Left cardiac atrium (tissue), 4 donors: ENCODE measurements at places on chromosomes 7 and 10. TPM values are rescaled to one million over a fixed set of nuclear protein-coding genes. Genes with fewer than 3 reads are reported as not detected.

- DNase-seq: no peak
Observed at GRCh38 chr7:87459941-87460340, 15.5 kb downstream of the ABCB4 start.

- no peak for DNase-seq
Observed at GRCh38 chr7:97460433-97460832, 271.5 kb upstream of the TAC1 start.

DNA sequence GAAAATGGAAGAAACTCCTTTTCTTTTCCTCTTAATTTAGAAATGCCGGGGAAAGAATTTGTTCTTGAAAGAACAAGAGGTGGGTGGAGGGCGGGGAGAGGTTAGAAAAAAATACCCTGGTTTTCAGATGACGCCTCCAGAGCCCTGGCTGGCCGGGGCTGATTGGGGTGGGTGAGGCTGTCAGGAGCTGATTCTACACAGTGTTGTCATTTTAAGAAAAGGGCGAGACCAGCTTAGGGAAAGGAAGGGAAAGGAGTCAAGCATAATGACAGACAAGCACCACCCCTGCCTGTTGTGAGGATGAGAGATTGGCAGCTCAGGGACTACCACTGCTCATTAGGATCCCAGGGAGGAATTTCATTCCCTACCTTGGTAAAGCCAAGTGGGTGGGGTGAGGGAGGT lies 9.9 kb upstream of the FAM180A start:
- DNase-seq: peak; percentile 75

Gene OR2A12
- not detected for total RNA-seq

GRCh38 chr7:149468208-149468607 lies 7.3 kb upstream of the ZNF777 start:
- no peak for DNase-seq

DNA sequence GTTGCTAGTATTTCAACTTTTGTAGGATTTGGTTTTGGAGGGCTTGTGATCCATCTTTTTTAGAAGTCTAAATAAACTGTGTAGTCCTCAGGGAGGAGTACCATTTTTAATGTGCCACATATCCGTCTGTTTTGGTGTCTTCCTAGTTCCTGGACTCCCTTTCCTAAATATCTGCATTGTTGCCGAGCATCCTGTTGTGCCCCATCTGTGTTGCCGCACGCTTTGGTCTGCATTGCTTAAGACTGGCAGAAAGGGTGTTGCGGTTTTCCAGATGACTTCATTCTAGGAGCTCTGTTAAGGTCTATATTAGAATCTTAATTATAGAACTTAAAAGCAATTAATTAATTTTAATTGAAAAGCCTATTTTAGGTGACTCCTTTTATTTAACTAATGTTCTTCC lies 49.4 kb downstream of the RBM33 start:
- no peak for DNase-seq

- DNase-seq: no peak
Observed at GRCh38 chr7:24337180-24337579, 53.2 kb downstream of the NPY start.

Gene WNT8B
- not detected for total RNA-seq

Gene PAPOLB
- total RNA-seq: 0.26 TPM

- peak; percentile 89 for DNase-seq
Observed at GRCh38 chr10:123583639-123584418, 82.3 kb upstream of the GPR26 start.

- no peak for DNase-seq
Observed at GRCh38 chr10:122555442-122555841, 5.1 kb upstream of the DMBT1 start.

Gene RAMP3
- total RNA-seq: 55.0 TPM

GRCh38 chr10:118595598-118596425 lies at the start of gene PRLHR:
PRLHR (minus strand) TSS chr10:118595648; CDS start chr10:118595244, 404 bp downstream.
- peak; percentile 28 for DNase-seq

DNA sequence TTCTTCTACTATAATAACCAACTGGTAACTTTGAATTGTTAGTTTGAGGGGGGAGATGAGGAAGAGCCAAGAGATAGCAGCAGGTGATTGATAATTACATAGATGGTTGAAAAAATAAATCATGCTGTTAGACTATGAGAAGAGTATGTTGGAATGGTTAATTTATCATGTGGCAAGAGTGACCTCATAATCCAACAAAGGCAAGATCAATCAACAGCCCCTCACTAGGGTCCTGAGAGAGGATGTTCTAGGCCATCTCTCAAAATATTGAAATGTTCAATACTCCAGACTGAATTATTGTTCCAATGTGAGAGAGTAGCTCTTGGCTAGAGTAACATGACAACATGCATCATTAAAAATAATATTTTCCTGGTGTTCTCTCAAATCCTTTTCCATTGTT lies 67.9 kb downstream of the ADD3 start:
- no peak for DNase-seq

DNA sequence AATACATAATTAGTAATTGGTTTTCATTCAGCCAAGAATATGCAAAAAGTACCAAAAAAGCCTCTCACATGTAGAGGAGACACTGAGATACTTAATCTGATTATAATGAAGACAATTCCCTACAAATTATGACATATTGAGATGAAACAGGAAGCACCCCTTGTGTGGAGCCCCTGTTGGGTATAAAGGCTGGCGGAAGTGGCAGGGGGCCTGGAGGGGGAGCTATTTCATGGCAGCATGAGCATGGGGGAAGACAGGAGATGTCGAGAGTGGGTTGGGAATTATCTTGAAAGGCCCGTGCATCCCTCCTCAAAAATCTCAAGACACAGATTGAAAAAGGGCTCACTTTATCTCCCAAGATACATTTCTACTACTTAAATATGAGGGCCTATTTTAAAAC lies 96.9 kb downstream of the PIP4K2A start:
- no peak for DNase-seq

DNA sequence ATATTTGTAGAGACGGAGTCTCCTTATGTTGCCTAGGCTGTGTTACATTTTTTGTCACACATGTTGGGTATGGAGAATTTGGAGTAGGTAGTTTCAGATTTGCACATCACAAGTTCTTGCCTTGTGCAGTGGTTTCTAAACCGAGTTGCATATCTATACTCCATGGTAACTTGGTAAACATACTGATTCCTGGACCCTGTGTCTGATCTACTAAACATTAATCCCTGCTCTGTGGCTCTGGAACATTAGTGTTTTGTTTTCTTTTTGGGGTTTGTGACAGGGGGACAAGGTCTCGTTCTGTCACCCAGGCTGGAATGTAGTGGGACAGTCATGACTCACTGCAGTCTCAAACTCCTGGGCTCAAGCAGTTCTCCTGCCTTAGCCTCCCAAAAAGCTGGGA lies 24.7 kb downstream of the AUTS2 start:
- DNase-seq: no peak

- no peak for DNase-seq
Observed at GRCh38 chr7:118575393-118575948, 351.0 kb downstream of the ANKRD7 start.

DNA sequence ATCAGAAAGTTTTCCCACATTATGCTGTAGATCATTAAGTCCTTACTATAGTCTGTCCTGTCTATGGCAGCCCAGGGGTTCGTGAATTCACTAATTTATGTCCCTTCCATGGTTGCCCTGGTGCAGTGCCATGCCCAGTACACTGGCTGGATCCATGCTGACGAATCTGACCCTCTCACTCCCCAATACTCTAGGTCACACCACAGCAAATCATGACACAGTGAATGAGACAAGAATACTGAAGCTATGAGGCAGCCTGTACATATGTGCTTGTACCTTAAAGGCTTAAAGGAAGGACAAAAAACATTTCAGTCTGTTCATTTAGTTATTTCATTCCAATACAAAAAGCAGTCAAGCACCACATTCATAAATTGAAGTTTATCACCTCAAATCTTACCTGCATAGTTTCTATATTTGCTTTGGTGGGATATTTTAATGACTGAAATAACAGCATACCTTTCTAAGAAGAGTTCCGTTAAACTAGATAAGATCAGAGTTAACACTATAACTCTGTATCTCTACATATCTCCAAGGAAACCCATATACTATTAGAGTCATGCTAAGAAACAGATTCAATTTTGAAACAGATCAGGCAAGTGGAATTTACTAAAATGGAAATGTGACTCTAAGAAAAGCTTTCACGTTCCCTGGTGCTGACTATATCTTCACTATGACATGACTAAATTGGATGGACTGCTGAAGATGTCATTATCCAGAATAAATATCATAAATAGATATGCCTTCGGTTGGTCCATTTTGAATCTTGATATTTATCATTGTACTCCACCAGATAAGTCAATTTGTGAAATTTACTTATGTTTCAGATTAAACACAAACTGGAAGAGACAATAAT lies 36.7 kb downstream of the OSBPL3 start:
- DNase-seq: no peak

Gene CRTAC1
- total RNA-seq: 9.6 TPM

DNA sequence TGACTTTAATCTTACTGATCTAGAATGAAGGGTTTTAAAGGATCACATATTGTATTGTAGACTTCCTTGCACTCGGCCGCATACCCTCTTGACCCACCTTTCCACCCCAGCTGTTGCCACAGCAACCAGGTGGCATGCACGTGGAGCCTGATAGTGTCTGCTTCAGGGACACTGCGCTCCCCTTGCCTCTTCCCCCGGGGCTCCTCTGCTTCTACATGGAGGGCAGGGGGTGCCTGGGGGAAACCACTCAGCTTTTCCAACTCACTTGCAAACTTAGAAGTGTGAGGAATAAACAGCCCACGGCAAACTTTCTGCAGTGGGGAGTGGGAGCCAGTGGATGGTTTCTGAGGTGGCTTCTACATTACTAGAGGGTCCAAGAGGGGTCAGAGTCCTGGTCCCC lies 458.6 kb downstream of the PLXNA4 start:
- DNase-seq: no peak

DNA sequence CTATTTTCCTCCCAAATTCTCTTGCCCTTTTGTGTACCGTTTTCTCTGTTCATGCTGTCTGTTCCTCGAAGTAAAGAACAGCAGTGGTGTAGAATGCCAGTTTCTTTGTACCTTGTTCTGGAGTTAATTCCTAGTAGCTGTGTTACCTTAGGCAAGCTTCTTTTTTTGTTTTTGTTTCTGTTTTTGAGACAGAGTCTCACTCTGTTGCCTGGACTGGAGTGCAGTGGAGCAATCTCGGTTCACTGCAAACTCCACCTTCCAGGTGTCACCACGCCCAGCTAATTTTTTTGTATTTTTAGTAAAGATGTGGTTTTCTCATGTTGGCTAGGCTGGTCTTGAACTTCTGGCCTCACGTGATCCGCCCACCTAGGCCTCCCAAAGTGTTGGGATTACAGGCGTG lies 221.2 kb downstream of the BBS9 start:
- no peak for DNase-seq

Gene PLA2G12B
- 6.6 TPM for total RNA-seq

GRCh38 chr10:27568196-27569175 lies 64.4 kb downstream of the RAB18 start:
- no peak for DNase-seq

Gene NPTX2
- total RNA-seq: 2.0 TPM

Gene CDC14C
- total RNA-seq: not detected

GRCh38 chr10:80444646-80445319 lies 9.3 kb upstream of the TSPAN14 start:
- DNase-seq: peak; percentile 72

DNA sequence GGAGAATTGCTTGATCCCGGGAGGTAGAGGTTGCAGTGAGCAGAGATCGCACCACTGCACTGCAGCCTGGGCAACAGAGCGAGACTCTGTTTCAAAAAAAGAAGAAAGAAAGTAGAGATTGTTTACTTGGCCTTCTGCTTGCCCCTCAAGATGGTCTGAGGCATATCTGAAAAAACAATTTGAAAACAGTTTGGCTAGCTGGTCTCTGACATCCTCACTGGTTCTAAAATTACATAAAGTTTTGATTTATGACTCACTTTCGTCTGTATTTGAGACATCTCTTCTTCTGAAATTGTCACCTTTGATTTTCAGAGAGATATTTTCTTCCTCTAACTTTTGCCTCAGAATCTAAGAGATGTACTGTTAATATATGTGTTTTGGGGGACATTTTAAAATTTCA lies 49.6 kb upstream of the HELLS start:
- no peak for DNase-seq

Gene ADAP1
- total RNA-seq: 8.2 TPM
